AG04450 (cell line): ENCODE measurements at places on chromosomes 4 and X.

DNA sequence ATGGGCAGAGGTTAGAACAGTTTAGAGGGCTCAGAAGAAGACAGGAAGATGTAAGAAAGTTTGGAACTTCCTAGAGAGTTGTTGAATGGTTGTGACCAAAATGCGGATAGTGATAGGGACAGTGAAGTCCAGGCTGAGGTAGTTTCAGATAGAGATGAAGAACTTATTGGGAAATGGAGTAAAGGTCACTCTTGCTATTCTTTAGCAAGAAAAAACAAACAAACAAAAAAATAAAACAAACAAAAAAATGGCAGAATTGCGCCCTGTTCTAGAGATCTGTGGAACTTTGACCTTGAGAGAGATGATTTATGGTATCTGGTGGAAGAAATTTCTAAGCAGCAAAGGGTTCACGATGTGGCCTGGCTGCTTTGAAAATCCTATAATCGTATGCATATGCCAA is 185.1 kb upstream of the SFRP2 start:
- DNase-seq = no peak

DNA sequence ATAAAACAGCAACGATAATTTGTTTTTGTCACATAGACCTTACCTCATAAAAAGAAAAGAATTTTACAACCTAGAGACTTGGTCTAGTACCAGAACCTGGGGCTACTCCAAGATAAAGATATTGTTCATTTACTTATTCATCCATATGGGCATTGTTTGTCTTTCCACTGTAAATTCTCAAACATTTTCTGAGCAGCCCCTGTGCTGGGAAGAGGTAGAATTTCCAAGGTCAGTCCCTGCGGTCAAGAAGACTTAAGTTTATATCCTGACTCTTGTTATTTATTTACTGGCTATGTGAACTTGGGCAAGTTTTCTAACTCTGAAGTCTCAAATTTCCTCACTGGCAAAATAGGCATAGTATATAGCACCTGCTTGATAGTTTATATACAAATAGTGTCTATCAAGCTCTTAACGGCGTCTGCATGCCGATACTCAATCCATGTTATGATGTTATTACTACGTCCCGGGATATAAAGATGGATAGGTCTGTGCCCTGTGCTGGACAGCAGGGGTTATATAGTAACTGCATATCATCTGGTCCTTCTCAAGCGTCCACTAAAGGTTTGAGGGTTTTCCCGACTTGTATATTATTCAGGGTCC is 222.1 kb upstream of the TAPT1 start:
- DNase-seq = no peak

DNA sequence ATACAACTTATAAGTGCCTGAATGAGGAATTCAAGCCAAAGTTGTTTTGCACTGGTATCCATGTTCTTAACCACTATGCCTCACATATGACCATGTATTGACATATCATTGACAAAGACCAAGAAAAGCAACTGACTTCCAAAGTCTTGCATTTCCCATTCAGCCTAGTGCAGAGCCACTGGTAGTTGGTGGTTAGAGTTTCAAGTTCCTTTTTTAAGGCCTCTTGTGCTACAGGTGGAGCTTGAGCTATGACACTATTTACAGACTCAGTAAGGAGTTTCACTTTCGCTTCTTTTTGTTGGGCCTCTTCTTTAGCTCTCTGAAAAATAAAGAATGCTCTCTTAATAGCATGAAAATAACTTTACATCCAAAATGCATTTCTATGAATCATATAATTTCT is 763.0 kb downstream of the DMD start:
- DNase-seq = no peak

GRCh38 chrX:134313418-134313817 is 76.4 kb downstream of the CCDC160 start:
- DNase-seq = no peak

- DNase-seq = no peak
Observed at GRCh38 chrX:134633832-134634231, 24.4 kb downstream of the PLAC1 start.

DNA sequence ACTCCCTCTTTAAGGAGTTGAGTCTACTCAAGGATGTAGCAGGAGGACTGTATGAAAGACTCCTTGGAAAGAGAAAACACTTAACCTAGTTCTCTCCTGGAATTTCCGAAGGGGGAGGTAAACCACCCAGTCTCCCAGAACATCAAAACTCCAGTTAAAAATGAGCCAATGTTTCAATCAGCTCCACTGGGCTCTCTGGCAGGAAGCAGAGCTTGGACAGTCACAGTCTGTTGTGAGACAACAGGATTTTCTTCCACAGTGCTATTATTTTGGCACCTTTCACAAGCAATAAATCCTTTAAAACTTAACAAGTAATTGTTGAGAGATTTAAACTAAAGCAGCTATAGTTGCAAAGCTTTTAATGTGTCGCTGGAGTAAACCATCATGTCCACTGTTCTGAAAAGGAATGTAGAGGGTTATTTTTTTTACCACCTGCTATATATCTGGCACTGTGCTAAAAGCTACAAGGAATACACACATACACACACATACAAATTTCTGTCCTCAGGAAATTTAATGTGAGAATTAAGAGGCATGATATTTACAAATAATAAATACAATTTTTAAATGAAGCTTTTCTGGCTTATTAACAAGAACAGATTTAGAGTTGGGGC is 229.2 kb upstream of the INTU start:
- no peak for DNase-seq

GRCh38 chrX:11080741-11081305 is 30.3 kb upstream of the HCCS start:
- DNase-seq = no peak

- no peak for DNase-seq
Observed at GRCh38 chrX:18893536-18893935, 90.4 kb downstream of the PHKA2 start.

GRCh38 chr4:168636506-168637196 is 139.8 kb downstream of the PALLD start:
- DNase-seq = no peak

- no peak for DNase-seq
Observed at GRCh38 chr4:123936621-123937043, 540.0 kb downstream of the SPRY1 start.

GRCh38 chrX:9558615-9559014 is 93.8 kb downstream of the TBL1X start:
- DNase-seq = no peak

GRCh38 chrX:40105835-40106675 is 8.3 kb upstream of the BCOR start:
- no peak for DNase-seq

DNA sequence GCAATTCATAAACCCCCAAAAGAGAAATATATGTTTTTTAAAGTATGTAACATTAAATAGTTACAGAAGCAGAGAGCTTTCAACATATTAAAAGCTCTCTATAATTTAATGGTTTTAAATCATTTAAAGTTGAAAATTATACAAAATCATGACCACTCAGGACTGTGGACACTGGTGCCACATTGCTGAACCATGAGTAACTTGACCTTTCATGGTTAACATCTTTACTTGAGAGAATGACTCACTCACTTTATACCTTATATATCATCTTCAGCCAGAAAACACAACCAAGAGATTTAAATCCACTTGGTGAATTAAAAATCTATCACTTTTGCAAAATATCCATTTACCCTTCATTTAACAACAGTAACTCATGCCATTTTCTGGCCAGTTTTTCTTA is 584.3 kb upstream of the SMIM31 start:
- DNase-seq = no peak

DNA sequence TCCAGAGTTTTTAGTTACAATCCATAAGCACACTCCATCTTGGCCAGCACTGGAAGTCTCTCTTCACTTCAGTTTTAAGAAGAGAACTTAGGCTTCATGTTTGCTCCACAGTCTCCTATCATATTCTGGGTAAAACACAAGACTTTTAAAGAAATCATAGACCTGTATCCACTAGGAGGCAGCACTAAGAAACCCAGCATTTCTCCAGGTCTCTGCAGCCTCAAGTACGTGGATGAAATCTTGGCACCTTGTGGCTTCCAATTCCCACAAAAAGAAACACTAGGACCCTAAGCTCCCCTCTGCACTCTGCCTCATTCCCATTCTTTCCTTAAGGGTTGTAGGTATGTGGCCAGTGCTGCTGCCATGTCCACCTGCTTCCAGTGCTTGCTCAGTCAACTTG is 367.3 kb upstream of the CASK start:
- DNase-seq = no peak

DNA sequence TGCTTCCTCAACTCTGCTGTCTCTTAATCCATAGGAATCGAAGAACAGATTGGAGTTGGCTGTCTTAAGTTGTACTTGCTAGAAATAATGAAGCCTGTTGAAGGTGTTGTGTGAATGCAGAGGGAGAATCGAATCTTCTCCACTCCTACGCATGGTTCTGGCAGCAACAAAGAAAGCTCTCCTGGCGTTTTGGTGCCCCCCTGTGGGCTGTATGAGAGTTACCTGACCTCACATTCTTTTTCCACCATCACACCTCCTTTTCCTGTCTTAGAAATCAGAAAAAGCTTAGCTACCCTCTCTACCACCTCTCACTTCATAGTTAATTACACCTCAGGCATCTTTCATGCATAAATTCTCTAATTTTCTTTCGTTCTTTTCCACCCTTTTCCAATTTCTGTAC is 16.3 kb downstream of the KLF8 start:
- DNase-seq = no peak

DNA sequence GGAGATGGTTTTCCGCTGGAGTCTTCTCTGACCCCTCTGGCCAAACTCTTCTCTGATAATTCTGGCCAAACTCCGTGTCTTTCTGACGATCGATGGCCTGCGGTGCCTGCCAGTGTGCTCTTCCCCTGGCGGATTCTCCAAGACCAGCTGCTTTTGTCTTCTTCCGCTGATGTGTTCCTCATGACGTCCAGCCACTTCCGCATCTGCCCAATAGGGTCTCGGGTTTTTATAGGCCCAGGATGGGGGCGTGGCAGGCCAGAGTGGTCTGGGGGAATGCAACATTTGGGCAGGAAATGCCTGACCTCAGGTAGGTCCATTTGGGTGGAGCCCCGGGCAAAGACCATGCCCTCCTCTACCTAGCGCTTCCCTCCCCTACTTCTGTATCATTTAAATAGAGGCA is 1542.1 kb downstream of the STIM2 start:
- DNase-seq = no peak

DNA sequence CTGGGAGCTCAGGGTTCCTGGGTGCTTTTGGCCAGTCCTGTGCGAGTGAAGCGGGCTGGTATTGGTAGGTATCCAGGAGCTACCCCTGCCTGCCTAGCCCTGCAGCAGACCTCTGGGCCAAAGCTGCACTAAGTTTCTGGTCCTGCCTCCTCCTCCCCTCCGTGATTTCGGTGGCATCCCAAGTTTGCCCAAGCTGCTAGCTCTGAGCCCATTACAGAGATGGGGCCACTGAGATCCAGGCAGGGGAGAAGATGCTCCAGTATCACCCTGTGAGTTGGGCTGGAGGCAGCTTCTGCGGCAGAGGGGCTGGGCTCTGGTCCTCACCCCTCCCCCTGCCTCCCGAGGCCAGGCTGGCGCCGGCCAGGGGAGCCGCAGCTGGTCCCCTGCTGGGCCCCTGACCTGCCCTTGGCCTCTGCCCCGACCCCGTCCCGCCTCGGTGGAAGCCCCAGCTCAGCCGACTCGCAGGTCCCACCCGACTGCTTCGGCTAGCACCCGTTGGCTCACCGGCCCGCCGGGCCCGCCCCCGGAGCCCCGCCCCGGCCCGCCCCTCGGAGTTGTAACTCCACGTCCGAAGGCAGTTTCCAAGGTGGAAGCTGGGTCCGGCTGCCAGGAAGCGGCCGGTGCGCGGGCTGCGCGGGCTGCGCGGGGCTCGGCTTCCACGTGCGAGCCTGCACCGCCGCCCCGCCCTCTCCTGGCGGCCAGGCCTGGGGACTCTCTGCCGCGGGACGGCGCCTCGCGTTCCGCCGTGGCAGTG is at the start of gene DUSP9:
DUSP9 (plus strand) TSS at position 584 of the 754 bp plus-strand sequence. CDS start 751 bp downstream, outside the sequence.
- no peak for DNase-seq

- no peak for DNase-seq
Observed at GRCh38 chr4:37573566-37573965, 112.6 kb downstream of the RELL1 start.

DNA sequence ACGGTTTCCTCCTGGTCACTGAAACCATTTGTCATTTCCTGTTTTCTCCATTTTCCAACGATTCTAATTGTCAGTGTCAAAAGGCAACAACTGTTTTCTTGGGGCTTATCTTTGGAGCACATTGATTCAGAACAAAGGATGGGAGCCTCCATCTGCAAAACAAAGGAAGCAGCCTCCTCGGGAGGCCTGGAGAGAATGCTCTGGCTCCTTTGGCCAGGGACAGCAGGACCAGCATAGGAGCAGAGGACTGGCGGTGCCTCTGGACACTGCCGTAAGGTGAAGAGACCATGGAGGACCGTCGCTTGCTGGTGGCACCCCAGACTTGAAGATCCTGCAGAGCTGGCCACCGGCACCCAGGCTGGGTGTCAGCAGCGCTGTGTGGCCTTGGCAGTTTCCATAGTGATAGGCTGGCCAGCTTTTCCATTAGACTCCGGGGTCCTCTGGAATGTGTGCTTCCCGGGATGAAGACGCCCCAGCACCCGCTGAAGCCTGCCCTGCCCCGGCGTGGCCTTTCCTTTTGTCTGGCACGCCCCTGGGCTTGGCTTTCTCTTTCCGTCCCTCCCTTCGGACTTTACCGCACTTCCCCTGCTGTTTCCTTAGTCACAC is 61.1 kb upstream of the MTM1 start:
- no peak for DNase-seq

GRCh38 chrX:10529344-10529743 is 91.0 kb downstream of the MID1 start:
- DNase-seq = no peak

DNA sequence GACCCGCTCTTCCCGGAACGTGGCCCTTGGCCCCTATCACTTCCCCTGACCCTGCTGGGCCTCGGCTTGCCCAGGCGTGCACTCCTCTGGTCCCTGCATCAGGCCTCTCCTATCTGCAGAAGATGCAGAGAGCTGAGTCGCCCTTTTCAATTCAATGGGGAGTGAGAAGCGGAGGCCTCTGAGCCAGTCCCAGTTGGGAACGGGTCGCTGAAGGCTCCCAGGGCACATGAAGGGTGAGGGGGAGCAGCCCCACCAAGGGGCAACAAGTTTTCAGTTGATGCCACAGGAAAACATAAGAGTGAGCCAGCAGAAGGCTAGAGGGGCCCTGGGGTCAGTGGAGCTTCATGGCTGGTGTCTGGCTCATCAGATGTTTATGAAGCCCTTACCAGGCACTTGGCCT is 17.1 kb downstream of the PSAPL1 start:
- DNase-seq = no peak

DNA sequence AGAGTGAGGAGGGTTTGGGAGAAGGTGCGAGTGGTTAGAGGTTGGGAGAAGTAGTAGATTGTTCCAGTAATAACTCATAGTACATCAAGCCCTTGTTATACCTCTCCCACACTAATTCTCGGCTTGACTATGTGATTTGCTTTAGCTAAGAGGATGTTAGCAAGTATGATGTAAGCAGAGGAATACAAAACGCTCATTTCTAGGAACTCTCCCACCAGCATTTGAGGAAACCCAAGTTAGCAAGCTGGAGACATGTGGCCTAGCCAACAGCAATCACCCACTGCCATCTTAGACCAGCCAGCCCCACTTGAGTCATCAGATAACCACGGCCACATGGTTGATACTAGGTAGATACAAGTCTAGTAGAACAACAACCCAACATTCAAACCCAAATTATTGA is 14.2 kb downstream of the FTHL17 start:
- no peak for DNase-seq
